ENCODE measurements at places on chromosomes 5 and 9.

GRCh38 chr5:332843-333242 lies 11.3 kb downstream of the AHRR start:
- no peak for DNase-seq

DNA sequence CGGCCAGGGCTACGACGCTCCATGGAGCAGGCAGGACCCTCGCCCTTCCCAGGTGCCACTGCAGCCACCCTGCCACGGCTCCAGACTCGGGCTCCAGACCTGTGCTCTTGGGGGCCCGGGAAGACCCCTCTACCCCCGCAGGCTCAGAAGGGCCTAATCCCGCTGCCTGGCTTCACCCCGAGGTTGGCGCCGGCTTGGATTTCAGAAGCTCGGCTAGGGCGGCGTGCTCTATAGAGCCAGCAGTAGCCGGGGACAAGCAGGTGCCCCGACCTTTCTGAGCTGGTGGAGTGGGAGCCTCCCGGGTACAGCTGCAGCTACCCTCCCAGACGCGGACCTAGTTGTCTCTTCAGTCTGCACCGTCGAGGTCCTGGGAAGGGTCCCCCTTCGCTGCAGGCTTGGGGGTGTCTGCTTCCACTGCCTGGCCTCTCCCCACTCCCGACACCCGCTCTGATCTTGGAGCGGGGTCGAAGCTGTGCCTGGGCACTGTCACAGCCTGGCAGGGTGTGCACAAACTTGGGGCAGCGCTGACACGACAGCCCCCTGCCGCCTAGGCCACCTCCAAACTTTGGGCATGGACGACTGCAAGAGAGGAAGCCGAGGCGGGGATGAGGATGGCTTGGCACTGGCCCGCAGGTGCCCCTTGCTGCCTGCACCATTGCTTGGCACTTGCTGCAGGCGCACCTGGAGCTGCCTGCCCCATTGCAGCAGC lies 1366.1 kb upstream of the CDH9 start:
- DNase-seq, result no peak

DNA sequence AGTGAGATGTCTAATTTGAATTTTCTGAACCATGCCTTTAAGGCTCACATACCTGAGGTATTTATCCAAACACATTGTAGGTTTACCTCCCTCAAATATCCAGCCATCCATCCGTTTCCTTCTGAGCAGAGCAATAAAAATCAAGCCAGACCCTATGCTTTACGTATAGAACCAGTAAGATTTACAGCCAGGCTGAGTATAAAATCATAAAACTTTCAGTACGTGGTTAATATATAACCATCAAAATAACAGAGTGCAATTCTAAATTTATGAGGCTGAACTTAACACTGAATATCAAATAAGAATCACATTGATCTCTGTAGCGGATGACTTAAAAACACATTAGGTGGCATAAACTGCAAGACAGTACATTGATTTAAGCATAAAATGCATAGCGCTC lies 877.9 kb upstream of the WWC1 start:
- DNase-seq, result no peak

GRCh38 chr5:176485176-176485575 lies 37.0 kb downstream of the FAF2 start:
- no peak for DNase-seq

- no peak for DNase-seq
Observed at GRCh38 chr9:114382699-114383520, 4.9 kb downstream of the AKNA start.

DNA sequence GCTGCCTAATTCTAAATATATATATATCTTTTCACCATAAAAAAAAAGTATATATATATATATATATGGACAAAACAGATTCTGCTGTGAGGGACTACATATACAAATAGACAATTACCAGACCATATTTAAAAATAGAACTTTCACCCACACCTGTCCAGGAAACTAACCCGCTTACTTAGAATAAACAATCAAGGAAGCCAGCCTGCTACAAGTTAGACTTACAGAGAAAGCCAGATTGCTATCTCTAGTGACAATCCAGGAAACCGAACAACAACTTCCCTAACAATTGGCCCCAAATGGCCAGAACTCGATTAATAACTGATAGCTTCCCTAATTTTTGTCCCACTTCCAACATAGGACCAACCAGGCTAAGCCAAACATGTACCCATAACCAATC lies 5.9 kb downstream of the GLDC start:
- no peak for DNase-seq

- no peak for DNase-seq
Observed at GRCh38 chr5:167402671-167403070, 888.8 kb upstream of the WWC1 start.

DNA sequence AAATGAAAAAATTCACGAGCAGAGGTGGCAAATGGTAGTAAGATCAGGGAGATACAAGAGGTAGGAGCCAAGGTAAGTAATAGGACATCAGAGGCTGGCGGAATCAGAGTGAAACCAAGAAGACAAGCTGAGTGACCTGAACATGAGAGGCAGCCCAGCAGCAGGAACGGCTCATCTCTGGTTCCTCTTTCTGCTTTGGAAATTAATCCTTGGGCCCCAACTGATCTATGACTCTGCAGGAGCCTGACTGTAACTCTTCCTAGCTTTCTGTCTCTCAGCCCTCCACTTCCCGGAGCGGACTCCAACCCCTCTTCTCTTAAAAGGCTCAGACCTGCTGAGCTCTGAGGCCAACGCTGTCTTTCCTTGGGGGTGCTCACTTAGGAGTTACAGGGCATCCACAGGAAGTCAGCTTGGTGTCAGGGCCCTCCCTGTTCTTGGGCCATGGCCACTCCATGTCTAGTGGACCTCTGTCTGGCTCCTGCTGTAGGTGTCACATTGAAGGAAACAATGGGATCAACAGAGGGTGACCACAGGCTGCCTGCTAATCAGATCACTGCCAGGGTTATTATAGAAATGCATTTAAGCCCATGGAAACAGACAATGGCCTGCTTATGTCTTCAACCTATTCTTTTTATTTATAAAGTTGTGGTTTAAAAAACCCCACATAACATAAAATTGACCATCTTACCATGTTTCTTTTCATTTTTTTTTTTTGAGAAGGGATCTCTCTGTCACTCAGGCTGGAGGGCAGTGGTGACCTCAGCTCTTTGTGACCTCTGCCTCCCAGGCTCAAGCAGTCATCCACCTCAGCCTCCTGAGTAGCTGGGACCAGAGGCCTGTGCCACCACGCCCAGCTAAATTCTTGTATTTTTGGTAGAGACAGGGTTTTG lies 22.5 kb upstream of the SHB start:
- no peak for DNase-seq

GRCh38 chr5:51194671-51195070 lies 188.6 kb upstream of the ISL1 start:
- no peak for DNase-seq

- no peak for DNase-seq
Observed at GRCh38 chr5:179794575-179794974, 789 bp downstream of the LTC4S start.

DNA sequence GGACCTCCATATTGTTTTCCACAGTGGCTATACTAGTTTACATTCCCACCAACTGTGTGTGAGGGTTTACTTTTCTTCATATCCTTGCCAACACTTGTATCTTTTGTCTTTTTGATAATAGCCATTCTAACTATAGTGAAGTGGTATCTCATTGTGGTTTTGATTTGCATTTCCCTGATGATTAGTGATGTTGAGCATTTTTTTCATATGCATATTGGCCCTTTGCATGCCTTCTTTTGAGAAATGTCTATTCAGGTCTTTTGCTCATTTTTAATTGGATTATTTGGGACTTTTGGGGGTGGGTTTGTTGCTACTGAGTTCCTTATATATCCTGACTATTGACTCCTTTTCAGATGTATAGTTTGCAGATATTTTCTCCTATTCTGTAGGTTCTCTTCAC lies 44.4 kb downstream of the FEM1C start:
- DNase-seq, result no peak

- DNase-seq, result no peak
Observed at GRCh38 chr5:95620030-95620869, at the start of gene GPR150. GPR150 (plus strand) TSS chr5:95620087; CDS start chr5:95620276, 189 bp downstream.

- DNase-seq, result no peak
Observed at GRCh38 chr5:145981589-145982571, 45.5 kb downstream of the SH3RF2 start.

GRCh38 chr5:108024986-108025385 lies 354.2 kb upstream of the EFNA5 start:
- no peak for DNase-seq

- DNase-seq, result no peak
Observed at GRCh38 chr9:129290606-129291005, 112.5 kb upstream of the IER5L start.

DNA sequence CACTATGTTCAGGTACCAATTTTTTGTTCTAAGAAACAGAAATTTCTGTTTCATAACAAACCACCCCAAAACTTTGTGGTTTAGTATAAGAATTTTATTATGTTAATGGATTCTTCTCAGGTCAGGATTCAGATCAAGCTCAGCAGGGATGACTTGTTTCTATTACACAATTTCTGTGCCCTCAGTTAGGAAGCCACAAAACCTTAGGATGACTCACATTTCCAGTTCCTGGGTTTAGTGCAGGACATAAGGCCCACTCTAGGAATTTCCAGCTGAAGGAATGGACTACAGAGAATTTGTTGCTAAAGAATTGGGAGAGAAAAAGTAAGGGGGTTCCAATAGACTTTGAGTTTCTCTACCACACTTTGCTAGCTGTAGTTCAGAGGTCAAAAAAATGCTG lies 629.3 kb downstream of the ANXA1 start:
- DNase-seq, result no peak

DNA sequence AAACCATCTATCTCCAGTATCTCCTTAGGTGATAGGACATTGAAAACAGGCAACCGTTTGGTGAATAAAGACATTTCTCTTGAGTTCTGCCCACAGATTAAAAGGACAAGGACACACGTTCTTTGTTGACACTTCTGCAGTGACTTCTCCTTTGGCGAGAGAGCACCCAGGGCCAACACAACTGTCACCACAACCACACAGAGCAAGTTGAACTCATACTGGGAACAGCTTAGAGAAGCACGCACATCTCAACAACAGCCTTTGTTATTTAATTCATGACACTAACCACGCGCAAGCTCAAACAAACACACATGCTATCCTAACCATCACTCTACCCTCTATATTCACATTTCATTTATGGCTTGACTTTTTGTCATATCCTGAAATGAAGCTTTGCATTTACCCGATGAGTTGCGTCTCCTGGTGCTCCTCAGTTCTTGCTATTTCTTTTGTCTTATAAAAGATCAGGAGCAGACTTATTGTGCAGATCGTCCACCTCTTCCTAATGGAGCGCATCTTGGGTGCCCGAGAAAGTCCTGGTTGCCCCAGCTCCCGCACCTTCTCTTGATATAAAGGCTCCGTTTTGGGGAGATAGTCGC lies 543 bp downstream of the ST8SIA4 start:
- no peak for DNase-seq

DNA sequence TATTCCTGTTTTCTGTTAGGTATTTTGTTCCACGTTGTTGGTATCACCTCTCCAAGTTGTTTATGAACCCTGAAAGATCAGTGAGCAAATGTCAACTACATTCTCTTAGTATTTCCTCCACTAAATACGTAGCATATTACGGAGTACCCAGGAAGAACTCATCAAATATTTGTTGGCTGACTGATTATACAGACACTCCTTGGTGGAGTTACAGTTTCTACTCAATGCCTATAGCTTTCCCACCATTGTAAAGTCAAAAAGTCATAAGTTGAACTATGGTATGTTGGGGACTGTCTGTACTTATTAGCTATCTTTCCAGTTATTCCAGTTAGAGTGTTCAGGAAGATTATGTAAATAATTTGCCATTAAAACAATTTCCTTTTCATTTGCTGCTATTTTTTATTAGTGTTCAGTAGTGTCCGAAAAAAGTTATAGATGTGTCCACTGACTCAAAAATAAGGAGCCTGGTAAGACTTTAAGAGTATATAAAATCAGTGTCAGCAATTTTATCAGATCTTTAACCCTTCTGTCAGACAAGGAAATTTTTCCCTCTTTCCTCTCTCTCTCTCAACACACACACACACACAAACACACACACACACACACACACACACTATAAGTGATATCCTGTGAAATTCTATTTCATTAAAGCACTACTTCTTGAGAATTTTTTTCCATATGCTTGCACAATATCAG lies 6.8 kb upstream of the APBA1 start:
- no peak for DNase-seq

- DNase-seq, result no peak
Observed at GRCh38 chr5:18744441-18744840, 1110.2 kb downstream of the TAF11L14 start.

GRCh38 chr5:96385538-96385937 lies 47.5 kb downstream of the PCSK1 start:
- no peak for DNase-seq

DNA sequence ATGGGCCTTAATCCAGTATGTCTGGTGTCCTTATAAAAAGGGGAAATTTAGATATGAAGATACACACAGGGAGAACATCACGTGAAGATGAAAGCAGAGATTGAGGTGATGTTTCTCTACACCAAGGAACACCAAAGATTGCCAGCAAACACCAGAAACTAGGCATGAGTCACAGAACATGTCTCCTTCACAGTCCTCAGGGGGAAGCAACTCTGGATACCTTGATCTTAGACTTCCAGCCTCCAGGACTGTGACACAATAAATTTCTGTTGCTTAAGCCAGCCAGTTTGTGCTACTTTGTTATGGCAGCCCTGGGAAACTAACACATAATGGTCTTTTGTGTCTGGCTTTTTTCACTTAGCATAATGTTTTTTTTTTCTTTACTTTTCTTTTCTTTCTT lies 41.2 kb upstream of the STRBP start:
- no peak for DNase-seq

GRCh38 chr9:107784235-107784958 lies 294.8 kb upstream of the KLF4 start:
- DNase-seq, result no peak

GRCh38 chr5:122439645-122440044 lies 127.6 kb downstream of the SNCAIP start:
- no peak for DNase-seq

GRCh38 chr5:159971514-159971913 lies 37.4 kb upstream of the TTC1 start:
- DNase-seq, result no peak

DNA sequence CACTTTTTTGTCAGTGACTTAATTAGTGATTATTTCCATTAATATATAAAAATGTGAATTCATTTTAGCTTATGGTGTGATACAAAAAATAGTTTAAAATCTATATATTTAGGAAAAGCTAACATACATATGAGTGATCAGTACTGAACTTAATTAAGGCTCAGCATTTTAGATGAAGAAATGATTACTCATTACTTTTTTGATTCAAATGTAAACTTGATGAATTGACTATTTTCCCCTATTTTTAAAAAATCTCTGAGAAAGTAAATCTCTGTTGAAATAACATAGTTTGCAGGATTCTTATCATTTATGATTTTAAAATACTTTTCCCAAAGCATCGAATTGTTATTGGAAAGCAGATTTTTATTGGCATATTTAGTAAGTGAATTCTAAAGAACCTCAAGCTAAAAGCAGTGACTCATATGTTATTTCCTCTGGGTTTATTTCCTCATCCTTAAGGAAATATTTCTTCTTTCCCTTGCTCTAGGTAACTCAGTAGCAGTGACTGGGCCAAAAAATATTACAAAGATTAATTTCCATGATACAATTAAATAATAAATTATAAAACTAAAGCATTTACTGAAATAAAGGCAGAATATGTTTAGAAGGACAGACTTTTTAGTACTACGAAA lies 290.6 kb downstream of the FER start:
- no peak for DNase-seq

GRCh38 chr5:67291671-67292070 lies 95.1 kb upstream of the CD180 start:
- no peak for DNase-seq

Data from NCI-H1930 (cell line).